AML-193 (cell line): ENCODE measurements at places on chromosomes 3 and 15.

GRCh38 chr3:64393193-64393592, 167.9 kb upstream of the PRICKLE2 start:
- no peak for DNase-seq

DNA sequence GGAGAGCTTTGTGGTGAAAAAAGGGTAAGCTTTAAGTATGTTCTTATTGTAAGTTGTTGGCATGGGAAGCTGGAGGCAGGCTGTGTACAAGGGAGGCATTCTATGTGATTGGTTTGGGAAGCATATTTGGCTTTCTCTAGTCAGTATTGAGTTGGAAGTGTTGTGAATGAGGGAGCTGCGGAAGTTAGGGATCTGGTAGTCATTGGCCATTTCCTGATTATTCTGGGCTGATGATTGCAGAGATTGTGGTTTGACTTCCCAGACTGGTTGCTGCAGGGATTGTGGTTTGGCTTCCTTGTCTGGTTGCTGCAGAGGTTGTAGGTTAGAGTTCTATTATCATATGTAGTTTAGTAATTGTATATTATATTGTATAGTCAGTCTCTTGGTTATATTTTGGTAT, 21.0 kb downstream of the STXBP5L start:
- DNase-seq, result no peak

GRCh38 chr15:76368122-76368621, 31.6 kb downstream of the ISL2 start:
- DNase-seq, result no peak

DNA sequence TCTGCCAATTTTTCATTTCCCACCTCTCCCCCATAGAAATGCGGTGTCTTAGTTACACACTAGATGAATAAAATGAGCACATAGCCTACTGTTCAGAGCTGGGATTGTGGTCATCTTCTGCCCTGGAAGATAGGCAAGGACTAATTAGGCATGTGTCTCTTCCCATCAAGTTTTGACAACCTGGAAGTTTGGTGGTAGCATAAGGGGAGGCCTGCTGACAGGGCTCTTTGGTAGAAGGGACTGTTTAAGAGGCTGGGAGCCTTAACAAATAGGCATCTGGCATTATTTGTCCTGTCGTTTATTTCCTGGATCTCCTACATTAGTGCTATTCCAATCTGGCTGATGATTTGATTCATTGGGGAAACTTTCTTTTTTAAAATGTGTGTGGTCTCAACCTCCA, 512.3 kb downstream of the ZNF385D start:
- no peak for DNase-seq

GRCh38 chr3:111326144-111326995, 215.6 kb upstream of the CD96 start:
- no peak for DNase-seq

GRCh38 chr15:65884511-65884910, 15.2 kb downstream of the RAB11A start:
- no peak for DNase-seq

- no peak for DNase-seq
These were observed 545.5 kb downstream of the NAALADL2 start for GRCh38 chr3:175404621-175405020.

- no peak for DNase-seq
These were observed 16.9 kb downstream of the ANPEP start for GRCh38 chr15:89797678-89798201.

DNA sequence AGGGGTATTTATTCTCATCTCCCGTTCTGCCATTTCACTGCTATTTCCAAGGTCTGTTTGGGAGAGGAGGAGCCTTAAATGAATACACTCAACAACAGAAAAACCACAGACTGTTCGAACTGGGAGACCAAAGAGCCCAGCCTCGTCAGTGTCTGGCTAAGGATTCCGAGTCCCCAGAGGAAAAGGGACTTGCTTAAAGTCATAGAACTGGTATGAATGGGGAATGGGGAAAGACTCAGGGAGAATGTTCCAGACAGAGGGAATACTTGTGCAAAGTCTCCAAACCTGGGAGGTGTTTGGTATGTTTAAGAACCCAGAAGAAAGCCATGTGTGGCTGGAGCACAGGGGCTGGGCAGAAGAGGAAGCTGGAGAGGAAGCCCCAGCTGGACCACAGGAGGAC, 46.9 kb downstream of the FAM43A start:
- DNase-seq, result peak; percentile 20

DNA sequence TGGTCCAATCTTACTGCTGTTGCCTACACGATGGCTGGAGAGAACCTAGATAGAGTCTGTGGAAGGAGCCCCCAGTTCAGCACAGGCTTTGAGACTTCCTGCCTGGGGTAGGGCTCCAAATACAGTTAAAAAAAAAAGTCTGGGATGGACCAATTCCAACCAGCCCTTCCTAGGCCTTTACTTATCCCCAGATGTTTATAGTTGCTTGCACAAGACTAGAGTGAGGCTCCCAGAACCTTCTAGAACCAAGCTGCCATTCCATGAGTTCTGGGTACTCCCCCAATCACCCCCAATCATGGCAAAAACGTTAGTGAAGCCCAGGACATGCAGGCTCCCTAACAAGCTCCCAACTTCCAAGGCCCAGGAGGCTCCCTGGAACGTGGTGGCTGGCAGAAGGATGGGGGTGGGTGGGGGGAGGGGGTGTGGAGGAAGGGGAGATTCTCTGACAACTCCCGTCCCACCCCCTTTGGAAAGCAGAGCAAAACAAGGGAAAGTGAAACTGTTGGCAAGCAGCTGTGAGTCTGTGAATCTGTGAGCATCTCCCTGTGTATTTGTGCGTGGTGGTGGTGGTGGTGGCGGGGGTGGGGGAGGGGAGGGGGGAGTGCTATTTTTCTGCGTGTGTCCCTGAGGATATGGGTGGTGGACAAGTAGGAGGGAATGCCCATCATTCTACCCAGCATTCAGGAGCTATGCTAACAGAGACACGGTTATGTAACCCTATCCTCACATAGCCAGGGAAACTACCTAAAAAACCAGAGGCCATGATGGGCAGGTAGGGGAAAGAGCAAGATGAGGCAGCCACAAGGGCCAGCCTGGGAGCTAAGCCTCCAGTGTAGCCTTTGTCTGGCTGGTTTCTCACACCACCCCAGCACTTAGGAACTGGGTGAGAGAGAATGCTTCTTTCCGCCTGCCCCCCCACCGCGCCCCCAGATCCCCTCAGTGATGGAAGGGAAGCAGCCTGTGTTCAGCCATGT, 2.0 kb downstream of the MST1R start:
- DNase-seq, result no peak

DNA sequence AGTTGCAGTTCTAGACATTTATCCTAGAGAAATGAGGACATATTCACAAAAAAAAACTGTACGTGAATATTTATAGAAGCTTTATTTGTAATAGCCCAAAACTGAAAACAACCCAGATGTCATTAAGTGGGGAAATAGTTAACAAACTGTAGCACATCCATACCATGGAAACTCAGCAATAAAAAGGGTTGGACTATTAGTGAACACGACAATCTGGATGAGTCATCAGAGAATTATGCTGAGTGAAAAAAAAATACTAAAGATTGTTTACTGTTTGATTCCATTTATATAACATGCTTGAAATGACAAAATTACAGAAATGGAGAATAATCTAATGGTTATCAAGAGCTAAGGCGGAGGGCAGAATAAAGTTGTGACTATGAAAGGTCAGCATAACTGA, 59.5 kb downstream of the CPA3 start:
- DNase-seq, result no peak

DNA sequence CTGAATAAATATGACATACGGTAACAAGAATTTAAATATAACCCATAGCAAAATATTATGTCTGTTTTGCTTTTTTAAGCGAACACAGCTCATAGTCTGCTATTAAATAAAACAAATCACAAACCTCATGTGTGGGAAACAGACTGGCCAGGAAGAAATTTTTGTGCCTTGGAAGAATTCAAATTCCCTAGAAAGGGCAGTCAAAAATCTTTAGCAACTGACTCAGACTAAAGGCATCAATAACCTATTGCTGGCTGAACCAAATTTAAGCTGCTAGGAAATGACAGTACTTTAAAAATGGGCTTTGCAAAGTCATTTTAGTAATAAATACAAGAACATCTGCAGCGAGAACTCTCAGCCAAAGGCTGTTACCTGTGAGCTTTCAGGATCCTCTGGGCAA, 151.4 kb downstream of the PLD1 start:
- DNase-seq, result no peak

GRCh38 chr3:13133471-13133981, 60.3 kb upstream of the IQSEC1 start:
- no peak for DNase-seq

DNA sequence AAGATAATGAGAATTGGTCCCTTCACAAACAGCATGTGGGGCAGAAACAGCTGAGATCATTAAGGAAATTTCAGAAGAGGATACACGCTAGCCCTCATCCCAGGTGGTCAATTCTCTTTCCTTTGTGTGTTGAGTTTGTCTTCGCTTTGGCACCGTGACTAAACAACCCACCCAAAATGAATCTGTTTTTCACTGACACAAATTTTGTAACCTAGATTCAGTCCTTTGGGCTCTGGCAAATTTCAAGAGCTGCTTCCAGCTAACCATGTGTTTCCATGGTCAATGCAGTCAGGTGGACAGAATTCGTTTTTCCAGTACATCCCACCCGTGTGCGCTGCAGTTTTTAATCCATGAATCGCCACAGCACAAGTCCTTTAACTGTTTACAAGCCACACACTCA, 435.4 kb downstream of the WDR72 start:
- no peak for DNase-seq

DNA sequence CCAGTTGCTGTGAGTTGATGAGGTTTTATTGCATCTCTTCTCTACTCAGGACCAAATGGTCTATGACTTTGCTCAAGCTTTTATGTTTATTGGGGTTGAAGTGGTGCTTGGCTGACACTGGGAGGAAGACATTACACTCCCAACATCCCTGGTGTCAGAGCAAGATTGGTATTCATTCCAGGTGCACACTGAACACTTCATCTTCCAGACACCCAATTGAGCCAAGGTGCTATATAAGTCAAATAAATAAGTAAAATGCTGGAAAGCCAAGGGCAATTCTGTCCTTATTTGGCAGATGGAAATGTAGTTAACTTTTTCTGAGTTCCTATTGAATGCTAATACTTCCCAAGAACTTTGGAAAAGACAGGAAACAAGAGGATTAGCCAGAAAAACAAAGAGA, 53.2 kb upstream of the CDV3 start:
- no peak for DNase-seq

- DNase-seq, result no peak
These were observed 357.6 kb downstream of the GABRG3 start for GRCh38 chr15:27328608-27329007.

DNA sequence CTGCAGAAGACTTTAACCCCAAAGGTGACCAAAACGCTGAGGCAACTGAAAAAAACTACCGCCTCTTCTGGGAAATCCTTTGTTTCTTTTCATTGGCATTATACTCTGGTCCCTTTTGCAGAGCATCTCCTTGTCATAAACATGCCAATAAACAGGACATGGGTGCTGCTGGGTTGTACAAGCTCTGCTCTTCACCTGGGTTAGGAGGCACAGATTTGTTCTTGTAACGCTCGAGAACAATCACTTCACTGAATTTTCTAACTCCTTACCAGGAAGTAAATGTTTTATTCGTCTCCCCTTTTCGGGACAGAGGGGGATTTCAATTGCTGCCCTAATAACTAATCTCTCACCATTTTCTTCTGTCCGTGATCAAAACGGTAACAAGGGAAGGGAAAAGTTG, 1.3 kb downstream of the PLCH1 start:
- no peak for DNase-seq

GRCh38 chr3:195236076-195236798, 34.7 kb downstream of the XXYLT1 start:
- no peak for DNase-seq

GRCh38 chr3:171790574-171790897, 19.7 kb downstream of the PLD1 start:
- no peak for DNase-seq

DNA sequence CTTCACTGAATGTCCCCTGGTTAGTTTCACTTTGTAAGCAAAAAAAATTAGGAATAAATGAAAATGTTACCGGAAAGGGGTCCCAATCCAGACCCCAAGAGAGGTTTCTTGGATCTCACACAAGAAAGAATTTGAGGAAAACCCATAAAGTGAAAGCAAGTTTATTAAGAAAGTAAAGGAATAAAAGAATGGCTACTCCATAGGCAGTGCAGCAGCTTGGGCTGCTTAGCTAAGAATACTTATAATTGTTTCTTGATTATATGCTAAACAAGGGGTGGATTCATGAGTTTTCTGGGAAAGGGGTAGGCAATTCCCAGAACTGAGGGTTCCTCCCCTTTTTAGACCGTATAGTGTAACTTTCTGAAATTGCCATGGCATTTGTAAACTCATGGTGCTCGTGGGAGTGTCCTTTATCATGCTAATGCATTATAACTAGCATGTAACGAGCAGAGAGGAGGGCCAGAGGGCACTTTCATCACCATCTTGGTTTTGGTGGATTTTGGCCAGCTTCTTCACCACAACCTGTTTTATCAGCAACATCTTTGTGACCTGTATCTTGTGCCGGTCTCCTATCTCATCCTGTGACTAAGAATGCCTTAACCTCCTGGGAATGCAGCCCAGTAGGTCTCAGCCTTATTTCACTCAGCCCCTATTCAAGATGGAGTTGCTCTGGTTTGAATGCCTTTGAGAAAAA, 41.0 kb upstream of the CMSS1 start:
- DNase-seq, result no peak

DNA sequence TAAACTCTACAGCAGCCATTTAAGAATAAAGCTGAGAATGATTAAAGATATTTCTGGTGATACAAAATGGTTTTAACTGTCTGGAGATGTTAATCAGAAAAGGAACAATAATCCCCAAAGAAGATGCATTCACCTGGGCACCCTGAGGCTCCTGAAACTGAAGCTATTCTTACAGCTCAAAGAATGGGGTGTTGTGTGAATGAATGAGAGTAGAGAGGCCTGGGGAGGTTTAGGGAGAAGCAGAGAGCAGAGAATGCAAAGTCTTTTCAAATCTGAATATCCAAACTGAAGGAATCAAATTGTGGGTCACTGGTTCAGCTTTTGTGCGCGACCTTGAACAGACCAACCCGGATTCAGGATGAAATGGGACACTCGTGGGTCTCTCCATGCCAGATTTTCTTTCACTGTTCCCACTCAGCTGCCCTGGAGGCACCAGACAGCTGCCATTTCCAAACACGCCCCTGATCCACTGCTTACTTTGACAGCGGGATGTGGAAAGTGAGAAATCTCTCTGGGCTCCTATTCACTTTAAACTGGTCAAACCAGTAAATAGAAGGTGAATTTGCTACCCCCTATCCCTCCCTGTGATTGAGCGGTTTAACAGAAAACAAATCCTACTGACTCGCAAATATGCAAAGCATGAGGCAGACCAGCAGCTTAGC, 485.5 kb upstream of the THBS1 start:
- no peak for DNase-seq

- DNase-seq, result no peak
These were observed 130.6 kb downstream of the CTNNB1 start for GRCh38 chr3:41329881-41330280.

- DNase-seq, result no peak
These were observed 127.0 kb downstream of the THSD4 start for GRCh38 chr15:71242292-71242691.
